ENCODE measurements at places on chromosomes 12 and 14.

DNA sequence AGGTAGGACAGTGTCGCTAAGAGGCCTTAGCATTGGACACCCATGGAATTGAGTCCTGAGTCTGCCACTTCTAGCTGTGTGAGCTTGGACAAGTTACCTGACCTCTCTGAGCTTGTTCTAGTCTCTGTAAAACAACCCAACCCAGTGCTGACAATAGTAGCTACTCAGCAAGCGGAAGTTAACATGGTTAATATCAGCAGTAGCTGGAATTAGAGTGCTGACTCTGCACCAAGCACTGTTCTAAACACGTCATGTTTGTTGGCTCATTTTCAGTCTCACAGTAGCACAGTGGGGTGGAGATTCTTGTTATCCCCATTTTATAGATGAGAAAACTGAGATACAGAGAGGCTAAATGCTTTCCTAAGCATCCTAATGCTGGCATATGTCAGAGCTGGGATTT is 47.5 kb upstream of the RIN3 start:
- DNase-seq: no peak

DNA sequence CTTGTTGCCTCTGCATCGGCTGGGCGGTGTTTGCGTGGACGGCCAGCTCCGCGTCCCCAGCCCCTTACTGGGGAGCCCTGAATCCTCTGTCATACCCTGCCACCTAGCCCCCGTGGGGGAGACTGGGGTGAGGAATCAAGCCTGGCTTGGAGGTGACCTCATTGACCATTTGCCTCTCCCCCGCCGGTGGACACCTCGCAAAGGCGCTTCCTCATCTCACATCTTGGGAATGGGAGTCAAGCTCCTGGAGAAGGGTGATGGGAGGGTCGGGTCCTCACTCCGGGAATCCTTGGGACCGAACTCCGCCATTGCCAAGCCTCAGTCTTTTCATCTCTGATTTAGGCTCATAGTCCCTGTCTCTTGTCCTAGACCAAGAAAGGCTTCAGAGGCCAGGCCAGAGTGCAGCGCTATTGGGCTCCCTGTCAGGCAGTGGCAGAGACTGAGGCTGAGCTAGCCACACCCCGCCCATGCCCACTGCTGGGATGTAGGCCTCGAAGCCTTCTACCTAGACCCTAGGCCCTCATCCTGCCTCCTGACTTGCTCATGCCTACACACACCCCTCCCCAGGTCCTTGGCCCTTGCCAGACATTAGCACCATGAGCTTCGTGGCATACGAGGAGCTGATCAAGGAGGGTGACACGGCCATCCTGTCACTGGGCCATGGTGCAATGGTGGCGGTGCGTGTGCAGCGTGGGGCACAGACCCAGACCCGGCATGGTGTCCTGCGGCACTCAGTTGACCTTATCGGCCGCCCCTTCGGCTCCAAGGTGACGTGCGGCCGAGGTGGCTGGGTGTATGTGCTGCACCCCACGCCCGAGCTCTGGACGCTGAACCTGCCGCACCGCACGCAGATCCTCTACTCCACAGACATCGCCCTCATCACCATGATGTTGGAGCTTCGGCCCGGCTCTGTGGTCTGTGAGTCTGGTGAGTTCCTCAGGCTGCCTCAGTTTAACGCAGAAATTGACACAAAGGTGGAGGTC is 678 bp downstream of the TRMT61A start:
- DNase-seq: no peak

DNA sequence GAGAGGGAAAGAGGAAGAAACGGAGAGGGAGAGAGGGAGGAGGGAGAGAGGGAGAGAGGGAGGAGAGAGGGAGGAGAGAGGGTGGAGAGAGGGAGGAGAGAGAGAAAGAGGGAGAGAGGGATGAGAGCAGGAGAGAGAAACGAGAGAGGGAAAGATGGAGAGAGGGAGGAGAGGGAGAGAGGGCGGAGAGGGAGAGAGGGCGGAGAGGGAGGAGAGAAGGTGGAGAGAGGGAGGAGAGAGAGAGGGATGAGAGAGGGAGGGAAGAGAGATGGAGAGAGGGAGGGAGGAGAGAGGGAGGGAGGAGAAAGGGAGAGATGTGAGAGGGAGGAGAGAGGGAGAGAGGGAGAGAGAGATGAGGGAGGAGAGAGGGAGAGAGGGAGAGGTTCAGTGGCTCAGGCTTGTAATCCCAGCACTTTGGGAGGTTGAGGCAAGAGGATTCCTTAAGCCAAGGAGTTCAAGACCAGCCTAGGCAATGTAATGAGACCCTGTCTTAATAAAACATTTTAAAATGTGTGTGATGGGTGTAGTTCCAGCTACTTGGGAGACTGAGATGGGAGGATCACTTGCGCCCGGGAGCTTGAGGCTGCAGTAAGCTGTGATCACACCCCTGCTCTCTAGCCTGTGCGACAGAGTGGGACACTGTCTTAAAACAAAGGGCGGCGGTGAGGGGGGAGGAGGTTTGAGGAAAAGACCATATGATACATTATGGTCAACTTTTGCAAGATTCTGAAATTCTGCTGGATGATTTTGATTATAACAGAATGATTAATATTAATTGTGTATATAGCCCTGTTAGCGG is 21.3 kb upstream of the SNRPF start:
- DNase-seq: no peak

GRCh38 chr12:6850796-6851152 is 312 bp downstream of the CDCA3 start:
- DNase-seq: no peak

- no peak for DNase-seq
Observed at GRCh38 chr12:116241157-116241759, 36.2 kb downstream of the MED13L start.

DNA sequence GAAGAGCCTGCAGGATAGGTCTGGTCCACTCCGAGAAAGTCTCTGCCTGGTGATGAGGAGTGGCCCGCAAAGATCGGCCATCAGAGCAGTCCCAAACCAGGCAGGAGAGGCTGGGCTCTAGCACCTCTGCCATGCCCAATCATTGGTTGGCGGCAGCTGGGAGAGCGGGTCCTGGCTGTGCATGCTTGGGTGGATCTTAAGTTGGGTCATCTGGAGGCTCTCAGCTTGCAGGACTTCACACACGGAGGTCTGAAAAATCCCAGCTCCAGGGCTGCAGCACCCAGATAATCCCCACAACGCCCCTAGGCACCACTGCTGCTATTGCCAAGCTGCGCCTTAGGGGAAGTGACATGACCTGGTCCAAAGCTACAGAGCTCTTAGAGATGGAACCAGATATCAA is 766.7 kb upstream of the TBX3 start:
- no peak for DNase-seq

DNA sequence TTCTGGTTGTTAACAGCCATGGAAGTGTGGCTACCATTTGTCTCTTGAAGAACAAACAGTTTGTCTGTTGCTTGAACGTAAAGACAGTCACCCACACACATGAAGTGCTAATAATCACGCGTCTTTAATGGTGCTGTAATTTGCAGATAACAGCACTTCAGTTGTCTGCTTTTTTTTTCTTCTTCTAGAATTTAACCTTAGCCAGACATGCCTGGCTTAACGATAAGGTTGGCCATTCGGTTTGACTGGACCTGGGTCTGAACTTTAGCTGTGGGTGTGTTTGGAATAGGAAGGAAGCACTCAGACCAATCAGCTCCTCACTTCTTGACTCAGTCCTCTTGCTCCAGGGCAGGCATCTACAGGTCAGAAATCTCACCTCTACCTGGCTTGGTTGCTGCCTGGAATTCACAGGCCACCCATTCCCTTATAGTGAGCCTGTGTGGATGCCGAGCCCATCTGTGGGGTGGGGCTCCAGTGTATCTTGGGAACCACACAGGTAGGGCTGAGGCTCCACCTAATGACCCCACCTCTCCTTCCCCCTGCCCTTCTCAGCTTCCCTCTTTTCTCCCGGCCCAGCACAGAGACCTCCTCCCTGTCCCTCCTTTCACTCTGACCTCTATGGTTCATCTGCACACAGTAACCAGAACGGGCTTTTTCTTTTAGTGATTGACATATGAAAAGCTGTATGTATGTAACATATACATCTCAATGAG is 246.4 kb upstream of the PWP1 start:
- DNase-seq: no peak

DNA sequence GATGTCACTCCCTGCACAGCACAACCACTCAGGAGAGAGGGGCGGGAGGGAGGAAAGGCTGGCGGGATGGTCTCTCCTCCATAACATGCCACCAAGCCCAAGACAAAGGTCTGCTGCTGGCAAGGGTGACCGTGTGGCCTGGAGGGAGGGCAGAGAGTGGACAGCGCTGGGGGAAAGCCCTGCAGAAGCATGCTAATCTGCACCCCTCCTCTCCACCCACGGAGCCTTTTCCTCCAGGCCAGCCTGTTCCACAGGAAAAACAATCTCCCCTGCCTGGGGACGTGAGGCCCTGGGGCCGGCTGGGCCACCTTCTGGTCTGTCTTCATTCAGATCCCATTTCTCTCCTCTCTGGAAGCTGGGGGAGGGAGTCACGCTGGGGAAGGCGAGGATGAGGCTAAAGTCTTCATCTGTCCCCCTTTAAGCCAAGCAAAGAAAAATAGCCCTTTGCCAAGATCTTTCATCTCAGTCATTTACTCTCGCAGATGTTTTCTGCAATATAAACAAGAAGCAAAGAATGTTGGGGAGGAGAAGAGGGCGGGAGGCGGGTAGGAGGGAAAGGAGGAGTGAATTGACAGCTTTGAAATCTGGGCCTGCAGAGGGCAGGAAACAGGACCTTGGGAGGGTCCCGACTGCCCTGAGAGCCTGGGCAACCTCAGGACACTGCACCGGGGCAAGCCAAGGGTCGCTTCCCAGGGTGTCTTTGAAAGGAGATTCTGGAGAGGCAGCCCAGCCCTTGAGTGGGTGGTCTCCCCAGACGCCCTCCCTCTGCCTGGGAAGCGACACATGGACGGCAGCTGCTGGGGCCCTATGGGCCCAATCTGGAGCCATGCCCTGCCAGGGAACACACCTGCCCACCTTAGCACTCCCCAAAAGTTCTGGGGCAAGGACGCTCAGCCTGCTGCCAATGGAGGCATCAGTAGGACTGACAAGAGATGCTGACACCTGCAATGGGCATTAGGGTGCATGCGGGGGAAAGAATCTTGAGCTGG is 133.6 kb downstream of the ZFP36L1 start:
- DNase-seq: no peak

DNA sequence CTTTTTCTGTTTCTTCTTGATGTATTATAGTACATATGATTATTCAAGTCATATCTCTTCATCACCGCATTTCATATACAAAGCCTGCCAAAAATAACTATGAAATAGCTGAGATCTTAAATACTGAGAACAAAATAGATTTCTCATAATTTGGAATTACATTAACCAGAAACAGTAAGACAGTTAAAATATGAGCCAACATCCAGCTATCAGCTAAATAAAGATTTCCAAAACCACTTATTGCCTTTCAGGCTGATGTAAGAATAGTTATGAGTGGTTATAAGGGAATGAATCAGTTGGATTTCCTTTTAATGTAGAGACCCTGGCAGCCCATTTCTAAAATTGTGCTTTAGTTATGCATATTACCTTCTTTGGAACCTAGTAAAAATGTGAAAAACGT is 47.4 kb downstream of the TMEM117 start:
- DNase-seq: no peak

DNA sequence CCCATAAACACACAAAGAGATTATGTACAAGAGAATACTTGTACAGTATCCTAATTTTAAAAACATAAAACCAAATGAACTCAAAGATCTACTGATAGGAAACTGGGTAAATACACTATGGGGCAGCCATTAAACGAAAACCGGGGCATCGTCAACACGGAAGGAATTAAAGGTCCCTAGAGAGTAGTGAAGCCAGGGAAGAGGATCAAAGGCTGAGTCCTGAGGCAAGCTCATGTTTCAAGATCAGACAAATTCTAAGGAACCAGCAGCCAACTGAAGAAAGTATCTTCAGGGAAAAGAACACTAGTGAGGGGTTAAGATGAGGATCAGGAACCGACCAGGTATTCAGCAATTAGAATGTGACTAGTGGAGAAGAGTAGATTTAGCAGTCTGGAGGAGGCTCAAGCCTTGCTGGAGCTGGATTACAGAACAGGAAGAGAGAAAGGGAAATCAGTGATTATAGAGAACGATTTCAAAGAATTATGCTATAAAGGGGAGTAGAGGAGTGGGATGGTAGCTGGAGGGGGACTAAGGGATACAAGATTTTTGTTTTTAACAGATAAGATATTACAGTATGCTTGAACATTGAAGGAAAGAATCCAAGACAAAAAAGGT is 23.7 kb downstream of the SEL1L start:
- no peak for DNase-seq

DNA sequence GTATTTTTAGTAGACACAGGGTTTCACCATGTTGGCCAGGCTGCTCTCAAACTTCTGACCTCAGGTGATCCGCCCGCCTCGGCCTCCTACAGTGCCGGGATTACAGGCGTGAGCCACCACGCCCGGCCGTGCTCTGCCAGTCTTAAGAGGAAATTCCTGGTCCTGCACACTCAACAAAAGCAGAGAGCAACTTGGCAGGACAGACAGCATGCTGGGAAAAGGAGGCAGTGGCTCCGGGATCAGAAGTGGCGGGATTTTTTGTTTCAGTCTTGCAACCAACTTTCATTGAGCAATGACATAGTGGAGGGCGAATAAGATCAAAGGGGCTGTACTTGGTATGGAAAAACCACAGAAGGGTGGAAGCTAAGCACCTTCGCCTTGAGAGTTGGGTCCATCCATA is 2.1 kb downstream of the CKAP4 start:
- no peak for DNase-seq
